ENCODE measurements at places on chromosomes 1 and 21.

DNA sequence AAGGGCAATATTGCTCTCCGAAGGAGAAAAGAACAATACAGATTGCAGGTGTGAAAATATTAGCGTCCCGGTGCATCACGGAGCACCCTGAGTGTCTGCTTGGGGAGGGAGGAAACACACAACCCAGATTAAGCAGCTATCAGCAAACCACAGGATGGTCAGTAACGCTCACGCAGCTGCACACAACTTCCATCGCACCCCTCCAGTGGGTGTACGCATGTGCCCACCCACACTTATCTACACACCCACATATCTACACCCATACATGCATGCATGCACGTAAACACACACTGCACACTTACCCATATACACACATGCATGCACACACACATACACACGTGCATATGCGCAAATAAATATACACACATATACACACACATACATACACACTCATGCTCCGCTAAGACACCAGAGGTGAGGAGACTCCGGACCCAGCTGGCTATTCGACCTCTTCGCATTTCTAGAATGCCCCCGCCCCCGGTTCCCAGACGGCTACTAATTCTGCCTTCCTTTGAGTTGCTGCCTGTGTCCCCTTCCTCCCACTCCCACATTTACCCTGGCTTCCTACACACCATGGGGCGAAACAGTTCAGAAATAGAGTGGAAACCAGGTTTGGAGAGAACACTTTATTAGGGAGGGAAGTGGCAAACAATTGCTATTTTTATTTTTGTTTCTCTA is 26.2 kb downstream of the ITPKB start:
- no peak for DNase-seq

- no peak for DNase-seq
Observed at GRCh38 chr1:1684031-1684681, 8.4 kb downstream of the SLC35E2B start.

- no peak for DNase-seq
Observed at GRCh38 chr1:94103608-94104007, 17.3 kb downstream of the ABCA4 start.

DNA sequence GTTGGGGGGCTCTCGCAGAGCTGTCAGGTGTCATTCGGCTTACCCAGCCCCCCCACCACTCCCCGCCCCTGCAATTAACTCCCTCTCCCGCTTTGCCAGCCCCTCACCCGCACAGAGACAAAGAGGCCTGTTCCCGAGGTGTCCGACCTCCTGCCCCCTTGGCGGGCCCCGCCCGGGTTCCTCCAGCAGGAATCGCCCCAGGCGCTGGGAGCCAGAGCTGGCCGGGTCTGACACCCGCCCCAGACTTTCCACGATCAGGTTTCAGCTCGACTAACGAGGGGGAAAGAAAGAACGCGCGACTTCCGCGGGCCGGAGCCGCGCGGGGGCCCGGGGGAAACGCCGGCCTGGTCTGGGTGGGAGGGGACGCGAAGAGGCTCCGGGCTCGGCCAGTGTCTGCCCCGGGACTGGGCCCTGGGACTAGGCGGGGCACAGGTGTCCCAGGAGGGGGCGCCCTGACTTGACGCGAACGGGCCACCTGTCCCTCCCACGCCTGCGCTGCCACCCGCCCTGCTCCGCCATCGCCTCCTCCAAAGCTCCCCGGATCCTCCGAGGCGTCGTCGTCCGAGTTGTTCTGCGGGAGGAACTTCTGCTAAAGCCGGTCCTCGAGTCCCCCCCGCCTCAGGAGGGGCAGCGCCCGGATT is 36.4 kb upstream of the HHAT start:
- DNase-seq, result peak; percentile 73

DNA sequence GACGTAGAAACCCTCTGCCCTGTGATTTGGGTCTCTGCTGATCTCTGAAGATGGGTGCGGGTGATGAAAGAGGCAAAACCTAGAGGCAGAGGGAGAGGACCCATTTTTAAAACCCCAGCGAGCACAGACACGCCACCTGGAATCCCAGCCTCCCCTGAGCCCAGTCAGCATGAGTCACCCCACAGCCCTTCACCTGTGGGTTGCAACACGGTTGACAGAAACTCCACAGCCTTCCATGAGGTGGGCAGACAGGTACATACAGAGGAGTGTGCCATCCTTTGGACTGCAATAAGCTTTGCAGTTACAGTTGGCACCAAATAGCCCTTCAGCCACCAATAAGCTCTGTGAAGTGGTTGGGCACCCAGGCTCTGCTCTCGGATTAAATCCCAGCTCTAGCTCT is 2.1 kb upstream of the GRHL3 start:
- no peak for DNase-seq

GRCh38 chr1:106675558-106675957 is 380.9 kb upstream of the PRMT6 start:
- no peak for DNase-seq

DNA sequence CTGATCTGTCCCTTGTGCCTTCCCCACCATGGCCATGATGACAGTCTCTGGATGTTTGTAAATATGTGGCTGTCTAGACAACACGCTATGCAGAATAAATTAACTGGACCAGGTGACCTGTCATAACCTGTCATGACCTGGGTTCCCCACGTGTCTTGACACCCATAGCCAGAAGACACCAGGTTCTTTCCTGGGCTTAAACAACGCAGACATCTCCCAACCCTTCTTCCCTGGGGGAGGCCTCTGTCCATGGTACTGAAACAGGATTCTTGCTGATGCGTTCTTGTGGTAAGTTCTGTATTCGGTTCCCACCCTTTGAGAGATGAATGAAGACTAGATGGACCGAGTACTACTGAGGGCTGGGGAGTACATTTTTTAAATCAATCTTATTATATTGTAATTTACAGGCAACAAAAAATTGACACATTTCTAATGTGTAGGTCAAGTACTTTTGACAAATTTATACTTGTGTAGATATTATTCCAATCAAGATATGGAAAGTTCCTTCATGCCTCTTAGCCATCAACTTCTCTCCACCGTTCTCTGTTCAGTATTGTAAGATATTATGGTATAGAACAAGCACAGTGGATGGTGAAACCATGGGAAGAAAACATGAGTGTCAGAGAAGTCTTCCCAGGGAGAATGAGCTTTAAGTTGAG is 738.8 kb downstream of the PTPRU start:
- peak; percentile 45 for DNase-seq

DNA sequence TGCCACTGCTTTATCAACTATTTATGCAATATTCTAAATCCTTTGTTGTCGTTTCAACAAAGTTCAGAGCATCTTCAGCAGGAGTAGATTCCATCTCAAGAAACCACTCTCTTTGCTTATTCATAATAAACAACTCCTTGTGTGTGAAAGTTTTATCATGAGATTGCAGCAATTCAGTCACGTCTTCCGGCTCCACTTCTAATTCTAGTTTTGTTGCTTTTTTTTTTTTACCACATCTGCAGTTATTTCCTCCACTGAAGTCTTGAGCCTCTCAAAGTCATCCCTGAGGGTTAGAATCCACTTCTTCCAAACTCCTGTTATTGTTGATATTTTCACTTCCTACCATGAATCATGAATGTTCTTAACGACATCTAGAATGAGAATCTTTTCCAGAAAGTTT is 14.8 kb upstream of the ETS2 start:
- DNase-seq, result no peak

- DNase-seq, result peak; percentile 40
Observed at GRCh38 chr1:93061895-93062792, 16.9 kb upstream of the MTF2 start.

- no peak for DNase-seq
Observed at GRCh38 chr1:41100170-41100569, 78.6 kb upstream of the SLFNL1 start.

DNA sequence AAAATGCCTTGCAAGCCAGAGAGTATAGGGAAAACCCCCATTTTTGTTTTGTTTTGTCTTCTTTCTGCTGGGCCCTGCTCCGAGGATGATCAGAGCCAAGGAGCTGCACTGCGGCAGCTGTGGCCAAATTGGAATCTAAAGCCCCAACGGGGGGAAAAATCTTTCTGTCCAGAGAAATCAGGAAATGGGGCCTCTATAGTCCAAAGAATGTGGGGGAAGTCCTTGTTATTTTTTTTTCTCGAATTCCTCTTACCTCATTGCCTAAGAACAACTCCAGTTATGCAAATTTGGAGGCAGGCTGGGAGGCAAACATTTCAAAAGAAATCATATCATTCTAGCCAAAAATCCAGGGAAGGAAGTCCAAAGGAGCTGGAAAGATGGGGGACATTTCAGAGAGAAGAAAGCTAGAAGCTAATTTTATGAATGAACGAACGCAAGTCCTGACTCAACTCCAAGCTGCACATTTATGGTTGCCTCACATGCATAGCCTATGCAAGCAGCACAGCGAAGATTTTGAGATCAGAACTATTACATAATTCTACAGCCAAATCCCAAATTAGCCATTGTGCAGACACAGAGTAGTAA is 263.2 kb downstream of the KCTD3 start:
- no peak for DNase-seq

- no peak for DNase-seq
Observed at GRCh38 chr1:224563666-224564065, 52.5 kb upstream of the CNIH3 start.

DNA sequence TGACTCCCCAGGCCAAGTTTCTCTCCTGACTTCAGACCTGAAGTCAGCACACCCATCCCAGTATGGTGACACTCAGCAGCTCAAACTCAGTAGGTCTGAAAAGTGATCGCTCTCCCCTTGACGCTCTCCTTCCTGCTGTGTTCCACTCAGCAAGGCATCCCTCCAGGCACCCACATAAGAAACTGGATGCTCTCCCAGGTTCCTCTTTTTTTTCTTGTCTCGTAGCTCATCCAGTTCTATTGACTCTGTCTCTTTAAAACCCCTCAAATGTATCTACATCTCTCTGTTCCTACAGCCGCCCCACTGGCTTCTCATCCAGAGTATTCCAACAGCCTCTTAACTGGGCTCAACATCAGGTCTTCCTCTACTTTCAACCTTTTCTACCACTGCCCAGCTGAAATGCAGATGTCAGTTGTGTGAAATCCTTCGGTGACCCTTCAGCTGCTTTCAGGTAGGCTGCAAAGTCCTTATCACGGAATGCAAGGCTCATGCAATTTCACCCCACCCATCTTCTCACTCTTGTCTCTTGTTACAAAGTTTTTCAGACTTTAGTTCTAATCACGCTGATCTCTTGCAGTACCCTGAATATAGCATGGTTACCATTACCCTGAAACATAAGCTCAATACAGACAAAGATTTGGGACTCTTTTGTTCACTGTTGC is 286.2 kb upstream of the POU3F1 start:
- DNase-seq, result no peak

- no peak for DNase-seq
Observed at GRCh38 chr1:26412180-26412840, 1.7 kb downstream of the LIN28A start.

GRCh38 chr1:70202173-70202758 is 3.1 kb downstream of the LRRC40 start:
- no peak for DNase-seq

- no peak for DNase-seq
Observed at GRCh38 chr1:45730075-45730779, 20.2 kb downstream of the IPP start.

DNA sequence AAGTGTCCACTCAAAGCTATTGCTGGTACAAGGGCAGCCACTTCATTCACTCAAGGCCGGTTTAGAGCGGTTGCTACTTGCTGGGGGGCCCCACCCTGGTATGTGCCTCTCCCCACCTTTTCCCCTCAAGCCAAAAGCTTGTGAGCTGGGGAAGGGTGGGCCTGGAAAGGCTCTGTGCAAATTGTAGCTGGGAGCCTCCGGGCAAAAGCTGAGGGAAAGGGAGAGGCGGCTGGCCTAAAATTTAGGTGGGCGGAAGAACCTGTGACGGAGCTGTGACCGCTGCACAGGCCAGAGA is 306 bp upstream of the SH3D21 start:
- DNase-seq, result peak; percentile 20

DNA sequence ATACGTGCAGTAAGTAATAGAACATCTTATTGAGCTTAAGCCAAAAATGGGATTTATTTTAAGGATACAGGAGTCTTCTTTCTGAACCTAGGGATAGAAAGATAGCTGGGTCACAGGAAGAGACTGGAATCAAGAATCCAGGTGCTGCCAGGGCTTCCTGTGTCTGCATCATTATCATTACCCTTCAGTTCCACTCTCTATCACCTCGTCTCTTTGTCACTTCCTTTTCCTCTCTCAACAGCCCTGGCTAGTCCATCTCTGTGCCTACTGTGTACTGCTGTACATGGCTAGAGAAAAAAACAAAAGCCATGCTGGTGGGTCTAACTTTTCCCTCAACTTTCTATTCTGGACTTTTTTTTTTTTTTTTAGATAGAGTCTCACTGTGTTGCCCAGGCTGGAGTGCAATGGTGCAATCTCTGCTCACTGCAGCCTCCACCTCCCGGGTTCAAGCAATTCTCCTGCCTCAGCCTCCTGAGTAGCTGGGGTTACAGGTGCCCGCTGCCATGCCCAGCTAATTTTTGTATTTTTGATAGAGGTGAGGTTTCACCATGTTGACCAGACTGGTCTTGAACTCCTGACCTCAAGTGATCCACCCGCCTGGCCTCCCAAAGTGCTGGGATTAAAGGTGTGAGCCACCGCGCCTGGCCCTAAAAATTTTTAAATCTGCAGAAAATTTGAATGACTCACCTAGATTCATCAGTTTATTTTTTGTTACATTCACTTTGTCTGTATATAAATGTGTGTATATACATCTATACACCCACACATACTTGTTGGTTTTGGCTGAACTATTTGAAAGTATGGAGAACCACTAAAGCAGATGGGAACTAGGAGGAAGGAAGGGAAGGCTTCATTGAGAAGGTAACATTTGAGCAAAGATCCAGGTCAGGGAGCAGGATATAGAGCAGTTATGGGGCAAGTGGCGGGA is 31.9 kb downstream of the UBE4B start:
- DNase-seq, result no peak

DNA sequence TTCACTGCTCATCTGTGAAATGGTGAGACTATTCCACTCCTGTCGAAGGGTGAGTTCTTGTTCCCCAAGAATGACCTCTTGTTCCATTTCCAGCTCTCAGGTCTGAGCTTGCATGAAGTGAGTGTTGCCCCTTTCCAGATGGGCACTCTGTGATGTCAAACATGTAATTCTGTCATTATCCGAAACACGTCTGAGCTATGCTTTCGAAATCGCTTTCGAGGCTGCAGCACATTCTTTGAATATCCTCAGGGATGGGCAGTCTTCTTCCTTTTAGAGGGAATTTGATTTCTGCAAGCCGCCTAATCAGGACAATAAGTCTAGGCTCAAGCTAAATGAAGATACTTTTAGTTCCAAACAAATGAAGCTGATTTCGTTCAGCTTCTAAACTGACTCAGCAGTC is 15.1 kb downstream of the NFASC start:
- peak; percentile 26 for DNase-seq

DNA sequence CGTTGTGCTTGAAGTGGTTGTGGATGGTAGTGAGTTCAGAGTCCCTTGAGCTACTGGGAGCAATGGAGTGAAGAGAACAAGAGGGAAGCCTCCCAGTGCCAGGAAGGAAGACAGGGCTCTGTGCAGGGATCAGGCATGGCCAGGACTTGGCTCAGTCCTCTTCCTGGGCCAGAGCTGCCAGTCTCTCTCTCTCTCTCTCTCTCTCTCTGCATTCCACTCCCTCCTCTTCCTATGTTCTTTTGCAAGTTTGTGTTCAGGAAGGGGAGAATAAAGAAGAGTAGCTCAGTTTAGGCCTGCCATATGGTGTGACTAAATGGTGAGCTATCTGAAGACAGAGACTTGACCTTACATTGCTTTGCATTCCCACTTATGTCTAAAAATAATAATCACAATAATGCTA is 20.5 kb upstream of the RPTN start:
- peak; percentile 68 for DNase-seq

- DNase-seq, result peak; percentile 19
Observed at GRCh38 chr1:28412731-28413130, 43.2 kb downstream of the PHACTR4 start.

Measured in EL (cell line).